ENCODE measurements at places on chromosomes 16 and 17.
A peak's percentile ranks its signal among the peaks of the same experiment; 100 is the strongest.

DNA sequence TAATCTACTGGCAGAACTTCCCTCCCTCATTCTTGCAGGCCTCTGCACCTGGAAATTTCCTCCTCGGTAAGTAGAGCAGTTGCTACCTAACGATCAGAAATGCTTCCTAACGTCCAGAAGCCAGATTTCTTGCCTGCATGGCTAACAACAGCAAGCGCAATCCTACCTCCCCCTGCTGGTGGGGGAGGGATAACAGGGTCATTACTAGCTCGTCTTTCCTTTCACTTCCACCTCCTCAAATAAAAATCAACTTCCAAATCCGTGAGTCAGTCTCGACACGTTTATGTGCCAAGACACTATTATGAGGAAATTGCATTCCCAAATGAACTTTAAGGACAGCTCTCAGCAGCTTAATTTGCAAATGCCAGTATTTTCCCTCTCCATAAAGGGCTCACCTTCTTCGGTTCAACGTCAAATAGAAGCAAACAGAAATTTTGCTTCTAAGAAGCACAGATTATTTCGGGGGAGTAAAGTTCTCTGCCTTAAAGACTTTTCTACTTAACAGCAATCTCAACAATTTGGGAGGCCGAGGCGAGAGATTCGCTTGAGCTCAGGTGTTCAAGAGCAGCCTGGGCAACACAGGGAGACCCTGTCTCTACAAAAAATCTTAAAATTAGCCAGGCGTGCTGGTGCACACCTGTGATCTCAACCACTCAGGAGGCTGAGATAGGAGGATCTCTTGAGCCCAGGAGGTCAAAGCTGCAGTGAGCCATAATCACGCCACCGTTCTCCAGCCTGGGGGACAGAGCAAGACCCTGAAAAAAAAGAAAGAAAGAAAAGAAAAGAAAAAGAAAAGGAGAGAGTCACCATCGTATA lies 188.6 kb upstream of the PSMD7 start:
- DNase-seq, result no peak

GRCh38 chr16:5854027-5854426 lies 756.4 kb upstream of the EEF2KMT start:
- DNase-seq, result no peak

- DNase-seq, result no peak
These were observed 10.4 kb downstream of the ARRB2 start for GRCh38 chr17:4720787-4721186.

GRCh38 chr17:48194097-48194550 lies 86.6 kb downstream of the SNX11 start:
- DNase-seq, result no peak

DNA sequence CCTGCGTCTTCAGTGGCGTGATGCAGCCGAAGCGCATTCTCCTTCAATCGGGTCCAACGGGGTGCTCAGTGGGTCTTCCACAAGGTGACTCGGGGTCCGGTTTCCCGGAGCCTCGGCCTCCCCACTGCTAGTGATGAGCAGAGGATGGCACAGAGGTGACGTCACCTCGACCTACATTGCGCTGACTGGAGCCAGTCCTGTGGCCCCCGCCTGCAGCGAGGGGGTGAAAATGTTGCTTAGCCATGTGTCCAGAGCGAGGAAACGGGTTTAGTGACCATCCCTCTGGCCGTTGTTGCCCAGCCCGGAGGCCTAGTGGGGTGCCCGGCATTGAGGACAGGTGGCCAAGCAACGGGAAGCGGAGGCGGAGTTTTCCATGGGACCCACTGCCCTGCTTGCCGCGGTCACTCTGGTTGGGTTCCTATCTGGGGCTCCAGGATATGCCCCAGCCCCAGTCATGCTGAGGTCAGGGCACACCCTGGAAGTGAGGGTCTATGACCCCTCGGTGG lies 190.6 kb upstream of the CIBAR2 start:
- no peak for DNase-seq

DNA sequence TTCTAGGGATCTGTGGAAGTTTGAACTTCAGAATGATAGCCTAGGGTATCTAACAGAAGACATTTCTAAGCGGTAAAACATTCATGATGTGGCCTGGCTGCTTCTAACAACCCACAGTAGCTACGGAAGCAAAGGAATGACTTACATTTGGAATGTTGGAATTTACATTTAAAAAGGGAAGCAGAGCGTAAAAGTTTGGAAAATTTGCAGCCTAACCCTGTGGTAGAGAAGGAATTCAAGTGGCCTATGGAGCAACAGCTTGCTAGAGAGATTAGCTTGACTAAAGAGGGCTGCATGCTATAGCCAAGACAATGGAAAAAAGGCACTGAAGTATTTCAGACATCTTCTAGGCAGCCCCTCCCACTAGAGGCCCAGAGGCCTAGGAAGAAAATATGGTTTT lies 50.1 kb downstream of the HNF1B start:
- no peak for DNase-seq

GRCh38 chr16:17194190-17194780 lies 276.5 kb downstream of the XYLT1 start:
- peak; percentile 52 for DNase-seq

DNA sequence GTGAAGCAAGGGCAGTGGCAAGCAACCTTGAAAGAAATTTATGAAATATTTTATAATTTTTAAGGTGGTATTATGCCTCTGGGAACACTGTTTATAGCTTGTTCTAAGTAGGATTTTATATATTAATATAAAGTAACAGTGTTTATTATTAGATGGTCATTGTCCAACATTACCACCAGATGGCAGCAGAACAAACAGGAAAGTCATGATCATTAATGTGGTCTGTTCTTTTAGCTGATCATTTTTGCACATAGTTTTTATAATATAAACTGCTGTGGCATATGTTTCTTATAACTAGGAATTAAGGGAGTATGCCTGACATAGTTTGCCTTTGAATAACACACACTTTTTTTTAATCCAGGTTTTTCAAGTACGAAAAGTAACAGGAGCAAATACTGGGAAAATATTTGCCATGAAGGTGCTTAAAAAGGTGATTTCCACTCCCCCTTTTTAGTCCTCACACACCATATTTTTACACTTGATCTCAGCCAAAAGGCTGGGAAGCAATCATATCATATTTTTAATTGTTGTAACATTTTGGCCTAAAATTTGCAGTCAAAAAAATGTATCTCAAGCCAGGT lies 21.4 kb downstream of the RPS6KB1 start:
- DNase-seq, result no peak

- DNase-seq, result no peak
These were observed 66.6 kb upstream of the RPH3AL start for GRCh38 chr17:419073-419735.

DNA sequence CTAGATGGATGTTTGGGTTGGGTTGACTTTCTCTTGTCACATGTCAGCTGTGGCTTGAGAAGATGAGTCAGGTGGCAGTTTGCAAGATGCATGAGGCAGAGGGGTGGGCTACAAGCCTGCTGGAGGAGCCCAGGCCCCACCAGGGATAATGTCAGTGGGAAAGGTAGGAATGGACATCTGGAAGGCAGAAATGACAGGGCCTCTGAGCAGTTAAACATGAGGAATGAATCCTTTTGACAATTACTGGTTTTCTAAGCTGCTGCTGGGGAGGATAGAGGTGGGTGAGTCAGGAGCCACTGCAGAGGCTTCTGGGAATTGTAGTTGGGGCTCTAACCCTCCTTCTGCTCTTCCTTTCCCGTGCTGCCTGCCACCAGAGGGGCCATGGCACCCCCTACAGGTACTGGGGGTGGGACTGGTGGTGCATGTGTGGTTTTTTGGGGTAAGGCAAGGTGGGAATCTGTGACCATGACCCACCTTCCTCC lies 15.7 kb downstream of the SLC52A1 start:
- DNase-seq, result no peak

DNA sequence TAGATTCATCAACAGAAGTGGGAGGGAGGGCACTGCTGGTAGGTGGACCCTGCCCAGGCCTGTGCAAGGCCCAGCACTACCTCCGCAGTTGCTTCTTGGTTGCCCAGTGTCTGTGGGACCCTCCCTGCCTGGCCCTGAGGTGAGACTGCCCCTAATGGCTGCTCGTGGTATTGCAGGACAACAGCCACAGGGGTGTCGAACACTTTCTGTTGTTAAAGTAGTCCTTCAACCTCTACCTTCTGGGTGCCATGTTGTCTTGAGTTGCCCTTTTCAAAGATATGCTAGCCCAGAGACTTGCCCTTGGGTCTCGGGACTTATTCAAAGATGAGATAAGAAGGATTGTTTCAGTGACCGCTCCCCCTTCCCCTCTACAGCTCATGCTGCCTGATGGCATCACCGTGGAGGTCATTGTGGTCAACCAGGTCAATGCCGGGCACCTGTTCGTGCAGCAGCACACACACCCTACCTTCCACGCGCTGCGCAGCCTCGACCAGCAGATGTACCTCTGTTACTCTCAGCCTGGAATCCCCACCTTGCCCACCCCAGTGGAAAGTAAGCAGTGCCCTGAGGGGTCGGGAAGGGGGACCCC lies 29.1 kb downstream of the AKAP1 start:
- DNase-seq, result no peak

- DNase-seq, result no peak
These were observed 20.0 kb downstream of the ITGAE start for GRCh38 chr17:3780986-3781385.

- DNase-seq, result no peak
These were observed 23.8 kb downstream of the CEP131 start for GRCh38 chr17:81198826-81199481.
